ENCODE measurements at places on chromosomes 2 and 18. TPM values are rescaled to one million over a fixed set of nuclear protein-coding genes. Genes with fewer than 3 reads are reported as not detected.

CNGA3 gene
- total RNA-seq = not detected

PDE11A gene
- 0.29 TPM for total RNA-seq

SP140L gene
- 13.9 TPM for total RNA-seq

GALNT14 gene
- 32.3 TPM for total RNA-seq

KCNIP3 gene
- total RNA-seq = 2.6 TPM

USP40 gene
- 22.1 TPM for total RNA-seq

SERPINB12 gene
- total RNA-seq = not detected

DPP10 gene
- total RNA-seq = not detected

CTAGE1 gene
- not detected for total RNA-seq

ADAM23 gene
- total RNA-seq = 1.1 TPM

CCDC68 gene
- total RNA-seq = 3.5 TPM

DNAJB2 gene
- 20.2 TPM for total RNA-seq

IL1B gene
- total RNA-seq = 13.5 TPM

CD8B2 gene
- not detected for total RNA-seq

LYPD1 gene
- 153 TPM for total RNA-seq

CROCC2 gene
- total RNA-seq = not detected

ABCG8 gene
- total RNA-seq = not detected

PSMA8 gene
- total RNA-seq = not detected

CKAP2L gene
- 25.5 TPM for total RNA-seq

TDRD15 gene
- total RNA-seq = 6.7 TPM

FBLN7 gene
- total RNA-seq = 0.68 TPM

SCN2A gene
- total RNA-seq = 0.83 TPM

GREB1L gene
- total RNA-seq = 5.7 TPM
